Epithelial cell of esophagus (primary cell): ENCODE measurements at places on chromosomes 7 and 10.

- DNase-seq: no peak
Observed at GRCh38 chr10:80194373-80195045, 10.8 kb downstream of the ANXA11 start.

- no peak for DNase-seq
Observed at GRCh38 chr7:38574086-38574485, 57.1 kb downstream of the AMPH start.

DNA sequence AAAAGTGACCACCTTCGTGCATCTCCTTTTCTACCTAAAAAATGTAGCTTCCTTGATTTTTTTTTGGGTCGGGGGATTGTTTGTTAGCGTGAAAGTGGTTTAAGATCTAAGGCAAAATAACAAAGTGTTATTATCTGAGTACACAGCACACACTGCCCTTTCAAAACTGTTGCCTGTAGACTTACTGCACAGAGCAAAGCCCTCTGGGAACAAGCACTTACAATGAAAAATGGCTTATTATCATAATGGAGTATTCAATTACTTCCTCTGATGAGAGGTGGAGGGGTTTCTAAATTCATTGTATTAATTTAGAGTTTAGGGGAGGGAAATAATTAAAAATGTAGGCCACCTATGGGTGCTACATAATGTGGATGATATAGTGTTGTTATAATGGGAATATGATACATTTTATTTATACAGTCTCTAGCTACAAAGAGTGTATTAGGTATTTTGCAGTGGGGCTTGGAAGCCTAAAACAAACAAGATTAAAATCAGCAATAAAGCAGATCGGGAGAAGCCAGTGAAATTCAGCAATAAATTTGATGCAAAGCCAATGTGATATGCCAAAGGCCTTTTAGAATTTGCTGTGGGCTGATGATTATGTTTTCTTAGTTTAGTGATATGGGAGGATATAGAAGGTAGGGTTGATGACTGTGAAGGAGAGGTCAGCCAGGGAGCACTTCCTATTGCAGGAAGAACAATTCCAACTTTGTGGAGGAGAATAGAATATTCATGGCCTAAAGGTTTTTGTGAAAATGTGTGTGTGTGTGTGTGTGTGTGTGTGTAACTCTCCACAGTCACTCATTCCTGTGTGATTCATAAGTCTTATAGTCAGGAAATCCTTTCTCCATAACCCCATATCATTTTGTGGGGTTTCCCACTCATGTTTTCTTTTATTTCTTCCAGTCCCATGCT is 17.7 kb upstream of the EXOC4 start:
- peak; percentile 33 for DNase-seq

GRCh38 chr7:28784171-28784902 is 173.8 kb downstream of the TRIL start:
- DNase-seq: no peak

DNA sequence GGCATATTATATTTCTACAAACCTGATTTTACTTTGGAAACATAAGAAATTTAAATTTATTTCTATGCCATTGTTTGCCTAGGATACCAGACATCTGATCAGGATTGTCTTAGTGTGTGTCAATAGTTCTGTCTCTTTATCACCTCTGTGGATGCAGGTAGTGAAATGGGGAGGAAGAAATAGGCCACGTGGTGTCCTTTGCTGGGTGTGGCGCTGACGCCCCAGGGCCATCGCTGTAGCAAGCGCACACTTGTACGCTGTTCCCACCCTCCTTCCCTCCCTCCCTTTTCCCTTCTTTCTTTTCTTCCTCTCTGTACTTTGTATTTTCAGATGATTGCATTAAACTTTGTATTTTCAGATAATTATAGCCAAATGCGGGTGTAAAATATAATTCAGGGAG is 5.0 kb downstream of the DOCK1 start:
- DNase-seq: peak; percentile 66

- DNase-seq: no peak
Observed at GRCh38 chr7:143176128-143176527, 7.1 kb upstream of the TAS2R39 start.
